ENCODE measurements at places on chromosomes 11 and 22.

- no peak for DNase-seq
These were observed 72.7 kb upstream of the AKIP1 start for GRCh38 chr11:8838248-8838647.

GRCh38 chr22:35634015-35634414, 14.2 kb upstream of the APOL6 start:
- no peak for DNase-seq

DNA sequence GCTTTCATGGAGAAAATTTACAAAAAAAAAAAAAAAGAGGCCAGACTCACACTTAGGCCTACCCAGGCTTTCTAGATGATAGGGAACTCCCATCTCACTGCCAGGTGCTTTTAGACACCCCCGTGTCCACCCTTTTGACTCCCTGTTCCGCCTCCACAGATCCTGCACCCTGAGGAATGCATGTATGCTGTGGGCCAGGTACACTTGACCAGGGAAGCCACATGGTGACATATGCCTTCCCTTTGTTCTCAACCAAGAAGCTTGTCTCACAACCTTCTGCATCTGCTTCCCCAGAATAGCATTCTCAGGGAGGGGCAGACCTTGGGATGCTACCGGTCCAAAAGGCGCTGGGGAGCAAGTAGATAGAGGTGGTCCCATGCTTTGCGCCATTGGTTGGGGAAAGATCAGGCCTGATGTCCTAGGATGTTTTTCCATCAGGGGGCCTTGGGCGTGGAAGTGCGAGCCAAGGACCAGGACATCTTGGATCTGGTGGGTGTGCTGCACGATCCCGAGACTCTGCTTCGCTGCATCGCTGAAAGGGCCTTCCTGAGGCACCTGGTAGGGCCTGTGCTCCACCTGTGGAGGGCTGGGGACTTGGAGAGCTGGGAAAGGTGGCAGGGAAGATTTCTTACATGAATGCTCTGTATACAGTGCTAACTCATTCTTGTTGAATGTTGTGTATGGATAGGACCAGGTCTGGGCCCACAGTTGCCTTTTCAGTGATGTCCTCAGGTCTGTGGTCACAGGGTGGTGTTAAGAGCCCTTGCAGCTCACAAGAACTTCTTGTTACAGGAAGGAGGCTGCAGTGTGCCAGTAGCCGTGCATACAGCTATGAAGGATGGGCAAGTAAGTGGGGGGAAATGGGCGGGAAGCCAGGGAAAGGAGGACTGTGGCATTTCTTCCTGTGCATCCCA, 7.5 kb downstream of the HMBS start:
- no peak for DNase-seq

GRCh38 chr11:105367129-105367528, 227.6 kb upstream of the CARD18 start:
- no peak for DNase-seq

GRCh38 chr11:79437981-79438630, 2.7 kb downstream of the TENM4 start:
- DNase-seq, result no peak

GRCh38 chr11:92955860-92956259, 13.6 kb upstream of the MTNR1B start:
- no peak for DNase-seq

GRCh38 chr11:18332891-18333290, 10.5 kb downstream of the GTF2H1 start:
- DNase-seq, result no peak

DNA sequence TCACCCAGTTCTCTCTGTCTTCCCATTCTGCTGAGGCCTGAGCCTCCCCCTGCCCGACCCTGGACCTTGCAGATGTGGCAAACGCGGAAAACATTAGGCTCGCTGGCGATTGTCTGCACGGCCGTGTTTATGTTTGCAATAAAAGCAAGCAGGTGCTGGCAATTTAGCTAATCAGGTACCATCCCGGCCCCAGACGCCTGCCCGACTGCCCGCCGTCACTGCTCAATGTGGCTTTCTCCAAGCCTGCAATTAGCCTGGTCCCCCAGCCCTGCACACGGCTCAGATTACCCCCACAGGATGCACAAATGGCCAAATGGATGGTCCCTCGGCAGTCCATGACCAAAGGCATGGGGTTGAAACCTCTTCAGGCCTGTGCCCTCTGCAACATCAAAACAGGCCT, 259.7 kb downstream of the MN1 start:
- no peak for DNase-seq

GRCh38 chr11:76762356-76762752, 20.8 kb upstream of the TSKU start:
- DNase-seq, result no peak

DNA sequence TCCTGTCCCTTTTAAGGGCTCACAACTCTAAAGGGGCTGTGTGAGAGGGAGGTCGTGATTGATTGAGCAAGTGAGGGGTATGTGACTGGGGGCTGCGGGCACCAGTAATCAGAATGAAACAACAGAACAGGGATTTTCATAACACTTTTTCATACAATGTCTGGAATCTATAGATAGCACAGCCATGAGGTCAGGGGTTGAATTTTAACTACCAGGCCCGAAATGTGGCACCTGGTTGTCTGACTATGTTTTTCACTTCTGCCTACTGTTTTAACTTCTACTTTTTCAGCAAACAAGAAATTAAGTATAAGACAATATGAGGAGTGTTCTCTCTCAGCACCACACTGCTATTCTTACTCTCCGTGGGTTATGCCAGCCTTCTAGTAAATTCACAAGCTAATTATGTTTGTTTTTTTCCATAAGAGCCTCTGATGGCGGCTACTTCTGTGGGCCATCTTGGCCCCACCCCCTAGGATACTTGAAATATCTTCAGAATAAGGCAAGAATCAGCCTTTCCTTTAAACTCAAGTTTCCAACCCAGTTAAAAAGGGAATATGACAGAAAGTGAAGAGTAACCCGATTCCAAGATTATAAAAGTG, 552.8 kb upstream of the CHORDC1 start:
- DNase-seq, result no peak

- DNase-seq, result no peak
These were observed 412.5 kb downstream of the FAM181B start for GRCh38 chr11:82321206-82321605.

GRCh38 chr22:38973289-38974169, 8.6 kb upstream of the APOBEC3B start:
- DNase-seq, result peak; percentile 35

DNA sequence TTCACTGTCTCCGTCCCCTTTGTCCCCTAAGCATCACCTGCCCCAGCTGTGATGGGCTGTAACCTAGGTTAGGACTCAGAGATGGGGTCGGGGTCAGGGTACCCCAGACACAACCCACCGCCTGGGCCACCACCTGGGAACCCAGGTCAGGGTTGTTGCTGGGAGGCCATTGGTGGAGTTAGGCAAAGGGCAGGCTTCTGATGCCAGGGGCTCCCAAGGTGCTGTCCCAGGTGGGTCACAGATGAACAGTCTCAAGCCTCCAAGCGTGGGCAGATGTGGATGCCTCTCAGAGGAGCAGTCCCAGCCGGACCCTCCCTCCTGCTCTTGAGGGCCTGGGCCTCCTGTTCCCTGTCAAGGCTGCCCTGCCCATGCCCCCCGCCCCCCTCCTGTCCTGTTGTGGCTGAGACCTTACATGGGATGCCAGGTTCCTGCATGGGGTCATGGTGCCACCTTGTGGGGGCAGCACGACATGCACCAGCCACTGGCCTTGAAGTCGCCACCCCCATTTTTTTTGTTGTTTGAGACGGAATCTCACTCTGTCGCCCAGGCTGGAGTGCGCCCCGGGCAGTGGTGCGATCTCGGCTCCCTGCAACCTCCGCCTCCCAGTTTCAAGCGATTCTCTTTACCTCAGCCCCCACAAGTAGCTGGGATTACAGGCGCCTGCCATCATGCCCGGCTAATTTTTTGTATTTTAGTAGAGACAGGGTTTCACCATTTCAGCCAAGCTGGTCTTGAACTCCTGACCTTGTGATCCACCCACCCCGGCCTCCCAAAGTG, 12.1 kb downstream of the GATD1 start:
- peak; percentile 34 for DNase-seq

DNA sequence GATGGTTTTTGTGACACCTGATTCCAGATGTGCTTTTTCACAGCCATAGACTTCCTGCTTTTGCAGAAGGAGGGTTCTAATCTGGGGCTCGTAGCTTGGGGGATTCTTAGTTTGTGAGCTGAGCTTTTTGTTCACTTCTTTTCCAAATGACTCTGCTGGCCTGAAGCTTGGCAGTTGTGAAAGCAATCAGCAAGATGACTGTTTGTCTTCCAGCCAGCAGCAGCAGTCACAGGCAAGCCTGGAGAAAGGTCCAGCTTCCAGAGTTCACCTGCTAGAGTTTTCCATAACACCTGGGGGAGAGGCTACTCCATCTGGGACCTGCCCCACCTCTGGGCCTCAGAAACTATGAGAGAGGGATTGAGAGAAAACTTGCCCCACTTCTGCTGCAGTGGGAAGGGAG, 4.1 kb downstream of the MARK2 start:
- DNase-seq, result no peak

DNA sequence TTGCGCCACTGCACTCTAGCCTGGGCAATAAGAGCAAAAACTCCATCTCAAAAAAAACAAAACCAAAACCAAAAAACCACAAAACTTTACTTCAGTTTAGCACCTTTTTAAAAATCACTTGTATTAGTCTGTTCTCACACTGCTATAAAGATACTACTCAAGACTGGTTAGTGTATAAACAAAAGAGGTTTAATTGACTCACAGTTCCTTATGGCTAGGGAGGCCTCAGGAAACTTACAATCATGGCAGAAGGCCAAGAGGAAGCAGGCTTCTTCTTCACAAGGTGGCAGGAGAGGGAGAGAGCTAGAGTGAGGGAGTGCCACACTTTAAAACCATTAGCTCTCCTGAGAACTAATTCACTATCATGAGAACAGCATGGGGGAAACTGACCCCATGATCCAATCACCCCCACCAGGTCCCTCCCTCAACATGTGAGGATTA, 261.3 kb downstream of the TMEM135 start:
- no peak for DNase-seq

DNA sequence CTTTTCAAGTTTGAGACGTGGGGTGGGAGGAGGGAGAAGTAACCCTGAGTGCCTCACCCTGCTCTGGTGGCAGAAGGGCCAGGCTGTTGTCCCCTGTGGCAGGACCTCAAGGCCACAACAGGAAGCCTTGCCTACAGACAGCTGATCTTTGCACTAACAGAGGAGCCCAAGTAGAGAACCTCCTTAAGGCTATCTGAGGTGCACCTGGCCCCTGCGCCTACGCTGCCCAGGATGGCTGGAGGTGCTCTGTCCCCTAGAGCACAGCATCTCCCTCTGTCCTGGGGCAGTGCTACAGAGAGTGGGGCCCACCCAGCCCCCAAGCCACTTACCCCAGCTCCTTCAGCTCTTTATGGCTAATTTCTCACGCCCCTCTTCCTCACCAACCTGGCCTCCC, 27.0 kb downstream of the MYO7A start:
- no peak for DNase-seq

GRCh38 chr11:14350215-14350614, 8.8 kb downstream of the RRAS2 start:
- DNase-seq, result no peak

DNA sequence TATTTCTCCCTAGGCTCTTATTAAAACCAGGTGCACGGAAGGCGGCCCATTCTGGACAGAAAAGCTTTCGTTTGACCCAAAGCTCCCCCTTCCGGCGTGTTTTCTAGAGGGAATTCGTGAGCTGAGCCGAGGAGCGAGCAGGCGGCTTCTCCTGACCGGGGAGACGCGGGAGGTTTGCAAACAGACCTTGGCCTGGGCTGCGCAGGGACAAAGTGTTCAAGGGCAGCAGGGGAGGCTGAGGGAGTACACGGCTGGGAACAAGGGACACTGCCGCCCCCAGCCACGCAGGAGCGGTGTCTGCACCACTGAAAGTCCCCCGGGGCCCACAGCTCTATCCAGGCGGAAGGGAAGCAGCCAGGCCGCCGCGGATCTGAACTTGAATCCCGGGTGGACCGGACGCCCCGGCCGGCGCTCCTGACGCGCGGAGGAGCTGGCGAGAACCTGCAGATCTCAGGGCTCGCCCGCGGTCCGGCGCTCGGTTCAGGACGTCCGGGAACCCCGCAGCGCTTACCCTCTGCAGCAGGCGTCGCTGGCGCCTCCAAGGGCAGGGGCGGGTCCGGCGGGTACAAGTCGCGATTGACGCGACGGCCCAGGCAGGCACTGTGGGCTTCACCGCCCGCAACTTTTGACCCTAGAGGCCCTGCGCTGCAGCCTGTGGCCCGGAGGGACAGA, 101.9 kb downstream of the WT1 start:
- DNase-seq, result no peak

- DNase-seq, result no peak
These were observed 106.6 kb downstream of the TSPAN18 start for GRCh38 chr11:44833221-44833876.

DNA sequence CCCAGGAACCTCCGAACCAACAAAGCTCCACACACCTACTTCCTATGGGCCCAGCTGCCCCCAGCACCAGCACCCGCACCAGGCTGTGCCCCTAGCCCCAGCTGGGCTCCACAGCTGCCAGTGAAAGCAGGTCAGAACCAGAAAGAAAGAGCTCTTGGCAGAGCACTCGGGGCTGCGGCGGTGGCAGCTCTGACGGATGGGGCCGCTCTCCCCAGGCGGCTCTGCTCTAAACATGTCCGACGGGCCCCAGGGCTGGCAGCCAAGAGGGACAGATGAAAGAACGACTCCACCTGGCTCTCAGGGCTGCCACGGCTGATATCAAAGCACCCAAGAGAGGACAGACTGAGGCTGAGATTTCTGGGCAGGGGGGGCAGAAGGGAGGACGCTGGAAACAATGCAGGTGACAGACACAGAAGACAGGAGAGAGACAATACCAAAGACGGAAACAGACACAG, 25.7 kb downstream of the LRFN4 start:
- no peak for DNase-seq

GRCh38 chr11:95245581-95245980, 14.6 kb upstream of the SESN3 start:
- DNase-seq, result no peak
